ENCODE measurements at places on chromosomes 11 and 22.

- DNase-seq, result no peak
Measured at GRCh38 chr22:48491451-48491941, 1336.2 kb downstream of the BRD1 start.

DNA sequence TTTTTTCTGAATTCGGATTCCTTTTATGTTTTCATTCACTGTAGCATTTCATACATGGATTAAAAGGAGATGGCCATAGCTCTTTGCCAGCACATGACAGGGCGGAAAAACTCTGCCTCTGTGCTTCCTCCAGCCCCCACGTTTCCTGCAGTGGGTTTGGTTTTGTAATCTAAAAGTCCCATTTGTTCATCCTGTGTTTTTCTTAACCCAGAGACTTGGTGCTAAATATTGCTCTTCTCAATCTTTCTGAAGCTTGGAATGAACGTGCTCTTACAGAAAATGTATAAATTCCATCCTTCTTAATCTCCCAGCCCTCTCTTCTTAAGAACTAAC, 89.9 kb downstream of the PPP6R3 start:
- no peak for DNase-seq

GRCh38 chr11:98895936-98896335, 124.8 kb upstream of the CNTN5 start:
- no peak for DNase-seq

DNA sequence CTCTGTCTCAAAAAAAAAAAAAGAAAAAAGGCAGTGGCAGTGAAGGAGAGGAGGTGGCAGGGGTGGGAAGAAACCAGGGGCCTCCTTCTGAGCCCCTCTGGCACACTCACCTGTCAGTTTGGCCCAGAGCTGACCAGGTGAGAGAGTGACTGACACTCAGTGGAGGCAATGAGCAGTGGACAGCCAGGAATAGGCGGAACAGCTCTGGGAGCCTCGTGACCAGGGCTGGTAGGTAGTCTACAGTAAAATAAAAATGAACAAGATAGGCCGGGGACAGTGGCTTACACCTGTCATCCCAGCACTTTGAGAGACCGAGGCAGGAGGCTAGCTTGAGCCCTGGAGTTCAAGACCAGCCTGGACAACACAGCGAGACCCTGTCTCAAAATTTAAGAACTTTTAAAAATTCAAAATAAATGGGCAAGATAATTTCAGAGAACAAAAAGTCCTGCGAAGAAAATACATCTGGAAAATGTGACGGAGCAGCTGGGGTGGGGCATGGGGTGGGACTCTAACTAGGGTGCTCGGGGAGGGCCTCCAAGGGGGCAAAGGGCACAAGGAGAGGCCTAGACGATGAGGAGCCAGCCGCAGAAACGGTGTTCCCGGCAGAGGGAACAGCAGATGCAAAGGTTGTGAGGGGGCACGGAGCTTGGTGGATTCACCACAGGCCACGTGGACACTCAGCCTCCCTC, 3.8 kb upstream of the PDXP start:
- no peak for DNase-seq

GRCh38 chr11:129768356-129768755, 47.3 kb upstream of the TMEM45B start:
- DNase-seq, result no peak

DNA sequence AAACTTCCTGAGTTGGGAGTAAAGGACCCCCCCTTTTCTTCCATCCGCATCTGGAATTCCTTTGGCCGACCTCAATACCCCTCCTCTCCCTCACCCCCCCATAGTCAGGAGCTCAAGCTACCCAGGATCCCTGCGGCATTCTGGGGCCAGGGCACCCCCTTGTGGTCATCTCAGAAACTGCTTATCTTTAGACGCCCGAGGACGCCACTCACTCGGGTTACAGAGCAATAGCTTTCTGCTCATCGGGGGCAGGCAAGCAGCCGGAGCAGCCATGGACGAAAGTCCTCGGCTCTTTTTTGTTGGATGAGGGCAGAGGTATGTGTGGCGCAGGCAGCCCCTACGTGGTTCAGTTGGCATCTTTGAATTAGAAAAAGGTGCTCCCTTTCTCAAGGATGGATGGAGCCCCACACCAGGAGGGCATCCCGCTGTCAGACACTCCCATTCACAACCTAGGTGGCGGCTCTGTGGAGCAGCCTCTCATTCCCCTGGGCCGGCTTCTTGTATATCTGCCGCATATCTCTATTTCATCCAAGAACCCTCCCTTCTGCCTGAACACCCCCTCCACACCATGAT, 2.3 kb downstream of the C1QTNF5 start:
- no peak for DNase-seq

DNA sequence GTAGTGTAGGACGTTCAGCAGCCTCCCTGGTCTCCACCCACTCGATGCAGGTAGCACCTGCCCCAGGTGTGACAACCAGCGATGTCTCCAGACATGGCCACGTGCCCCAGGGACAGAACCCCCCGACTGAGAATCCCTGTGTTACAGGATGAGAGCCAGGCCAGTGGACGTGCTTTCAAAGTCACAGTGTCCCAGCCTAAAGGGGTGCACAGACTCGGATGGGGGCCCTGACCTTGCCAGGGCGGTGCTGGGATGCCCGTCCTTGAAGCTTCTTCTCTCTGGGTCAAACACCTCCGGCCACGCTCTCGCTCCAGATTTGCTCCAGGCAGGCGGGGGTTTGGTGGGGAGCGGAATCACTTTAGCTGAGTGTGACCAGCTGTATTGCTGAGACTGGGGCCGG, 23.3 kb upstream of the GAL start:
- no peak for DNase-seq

Data from C1 segment of cervical spinal cord (tissue), 14 donors.